ENCODE measurements at places on chromosomes 12 and 14.
A peak's percentile ranks its signal among the peaks of the same experiment; 100 is the strongest.

DNA sequence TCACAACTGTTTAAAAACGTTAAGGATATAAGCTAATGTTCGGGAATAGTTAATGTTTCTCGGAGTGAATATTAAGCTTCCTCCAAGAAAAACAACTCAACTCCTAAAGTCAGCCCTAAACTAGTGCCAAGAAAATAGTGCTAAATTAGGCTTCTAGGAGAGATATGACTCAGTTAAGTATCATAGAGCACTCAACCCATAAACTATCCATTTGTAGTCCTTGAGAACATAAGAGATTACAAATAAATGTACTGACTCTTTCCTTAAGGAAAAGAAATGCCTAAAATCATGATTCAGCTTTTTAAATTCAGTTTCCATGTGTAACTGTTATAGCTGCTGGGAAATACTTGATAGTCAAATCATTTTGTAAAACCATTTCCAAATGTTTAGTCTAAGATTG is 117.1 kb downstream of the HMGA2 start:
- ATAC-seq = no peak

DNA sequence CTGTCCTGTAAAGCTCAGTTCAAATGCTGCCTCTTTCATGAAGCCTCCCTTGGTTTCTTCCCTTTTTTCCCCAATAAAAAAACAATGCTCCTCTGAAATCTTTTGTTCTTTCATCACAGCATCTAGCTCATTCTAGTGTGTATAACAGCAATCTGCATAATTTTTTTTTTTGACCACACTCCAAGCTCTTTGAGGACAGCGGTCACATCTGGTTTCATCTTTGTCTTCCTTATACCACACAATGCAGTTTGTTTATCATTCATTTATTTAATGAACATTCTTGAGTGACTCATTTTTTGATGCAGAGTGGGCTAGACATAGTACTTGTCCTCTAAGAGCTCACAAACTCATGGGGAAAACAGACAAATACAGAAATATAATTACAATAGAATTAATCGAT is 7.3 kb downstream of the GNG2 start:
- ATAC-seq = peak; percentile 57

- ATAC-seq = peak; percentile 78
Observed at GRCh38 chr12:89742337-89743022, 33.8 kb upstream of the ATP2B1 start.

DNA sequence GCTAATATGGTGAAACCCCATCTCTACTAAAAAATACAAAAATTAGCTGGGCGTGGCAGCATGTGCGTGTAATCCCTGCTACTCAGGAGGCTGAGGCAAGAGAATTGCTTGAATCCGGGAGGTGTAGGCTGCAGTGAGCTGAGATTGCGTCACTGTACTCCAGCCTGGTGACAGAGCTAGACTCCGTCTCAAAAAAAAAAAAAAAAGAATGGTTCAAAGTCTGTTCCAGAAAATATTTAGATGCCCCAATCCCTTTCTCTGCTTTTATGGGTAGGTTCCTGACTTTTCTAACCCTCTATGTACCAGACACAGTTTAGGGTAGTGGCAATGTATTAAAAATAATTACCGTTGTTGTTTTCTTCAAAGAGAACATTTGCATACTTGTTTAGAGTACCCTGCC is 161.4 kb downstream of the STXBP6 start:
- no peak for ATAC-seq

GRCh38 chr14:59336098-59336497 is 129.1 kb downstream of the GPR135 start:
- ATAC-seq = no peak

DNA sequence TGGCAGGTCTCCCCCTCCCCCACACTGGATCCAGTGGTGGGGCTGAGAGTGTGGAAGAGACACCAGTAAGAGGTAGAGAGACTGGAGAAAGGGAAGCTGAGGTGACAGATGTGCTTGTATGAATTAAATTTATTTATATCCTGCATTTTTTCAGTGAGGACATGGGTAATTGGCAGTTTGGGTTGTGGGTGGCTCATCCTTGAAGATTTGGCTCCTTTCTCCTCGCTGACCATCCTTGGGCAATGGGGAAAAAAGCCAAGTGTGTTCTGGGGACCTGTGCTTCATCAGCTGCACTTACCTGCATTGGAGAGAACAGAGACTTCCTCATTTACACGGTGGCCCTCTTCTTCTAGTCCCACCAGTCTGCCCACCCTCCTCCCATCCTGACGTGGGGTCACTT is 86.4 kb downstream of the RFX4 start:
- ATAC-seq = no peak

DNA sequence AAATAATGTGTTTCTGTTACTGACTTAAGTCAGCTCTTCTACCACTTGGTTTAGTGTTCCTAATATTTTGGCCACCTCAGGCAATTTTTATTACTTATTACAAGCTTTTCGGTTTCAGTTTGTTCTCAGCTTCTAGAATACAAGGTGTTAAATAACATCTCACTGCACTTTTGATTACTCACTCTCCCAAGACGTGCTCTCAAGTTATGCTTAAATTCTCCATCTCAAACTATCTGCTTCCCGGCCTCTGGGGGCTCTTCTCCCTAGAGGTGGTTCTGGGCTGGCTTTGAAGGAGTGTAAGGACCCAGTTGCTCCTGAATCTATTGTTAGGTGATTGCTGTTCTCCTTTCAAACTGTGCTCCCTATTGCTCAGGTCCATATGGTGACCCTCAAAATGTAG is 193.9 kb upstream of the DDHD1 start:
- no peak for ATAC-seq

DNA sequence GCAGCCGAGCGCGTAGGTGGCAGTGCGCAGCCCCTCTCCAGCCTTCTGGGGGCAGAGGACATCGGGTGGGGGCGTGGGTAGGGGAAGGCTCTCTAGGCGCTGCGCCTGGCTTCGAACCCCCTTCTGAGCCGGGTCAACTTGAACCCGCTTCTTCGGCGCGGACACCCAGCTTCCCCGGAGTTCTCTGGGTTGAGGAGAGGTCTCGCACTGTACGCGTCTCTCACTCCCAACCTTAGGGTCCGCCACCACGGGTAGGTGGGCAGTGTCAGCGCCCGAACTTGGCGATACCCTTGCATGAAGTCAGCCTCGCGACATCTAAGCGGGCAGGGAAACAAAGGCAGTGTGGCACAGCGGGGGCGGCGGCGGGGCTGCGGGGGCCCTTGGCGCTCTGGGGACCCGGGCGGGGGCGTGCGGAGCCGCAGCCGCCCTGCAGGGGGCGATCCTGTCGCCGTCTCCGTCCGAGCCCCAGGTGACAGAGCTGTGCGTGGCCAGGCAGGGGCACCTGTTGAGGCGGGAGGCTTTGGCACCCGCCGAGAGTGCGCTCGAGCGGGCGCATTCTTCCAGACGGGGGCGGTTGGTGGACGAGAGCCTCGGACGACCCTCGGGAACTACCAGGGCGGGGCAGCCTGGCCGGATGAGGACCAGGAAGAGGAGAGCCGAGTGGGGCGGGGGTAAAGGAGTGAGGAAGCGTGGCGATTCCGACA is 1.1 kb downstream of the GALNT16 start:
- ATAC-seq = peak; percentile 72

- ATAC-seq = no peak
Observed at GRCh38 chr14:58428118-58428683, 682 bp downstream of the KIAA0586 start.

DNA sequence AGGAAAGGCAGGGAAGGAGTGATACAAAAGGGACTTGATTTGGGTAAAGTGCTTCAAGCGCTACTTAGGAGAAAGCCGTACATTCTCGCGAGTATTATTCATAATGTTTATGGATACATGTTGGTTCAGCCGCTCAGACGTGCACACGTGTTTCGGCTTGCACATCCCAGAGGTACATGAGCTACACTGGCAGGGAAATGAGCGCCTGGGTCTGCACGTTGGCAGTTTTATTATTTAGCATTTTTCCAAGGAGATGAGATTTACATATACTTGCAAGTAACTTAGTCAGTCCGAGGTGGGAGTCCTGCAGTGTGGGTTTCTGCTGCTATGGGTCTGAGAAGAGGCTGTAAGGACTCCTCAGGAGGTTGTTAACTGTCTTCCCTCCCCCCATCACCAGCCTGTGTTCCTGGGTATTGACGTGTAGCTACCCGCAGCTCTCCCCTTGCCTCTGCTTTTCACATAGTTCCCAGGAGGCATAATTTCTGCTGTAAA is 1.5 kb downstream of the PRKCH start:
- no peak for ATAC-seq

DNA sequence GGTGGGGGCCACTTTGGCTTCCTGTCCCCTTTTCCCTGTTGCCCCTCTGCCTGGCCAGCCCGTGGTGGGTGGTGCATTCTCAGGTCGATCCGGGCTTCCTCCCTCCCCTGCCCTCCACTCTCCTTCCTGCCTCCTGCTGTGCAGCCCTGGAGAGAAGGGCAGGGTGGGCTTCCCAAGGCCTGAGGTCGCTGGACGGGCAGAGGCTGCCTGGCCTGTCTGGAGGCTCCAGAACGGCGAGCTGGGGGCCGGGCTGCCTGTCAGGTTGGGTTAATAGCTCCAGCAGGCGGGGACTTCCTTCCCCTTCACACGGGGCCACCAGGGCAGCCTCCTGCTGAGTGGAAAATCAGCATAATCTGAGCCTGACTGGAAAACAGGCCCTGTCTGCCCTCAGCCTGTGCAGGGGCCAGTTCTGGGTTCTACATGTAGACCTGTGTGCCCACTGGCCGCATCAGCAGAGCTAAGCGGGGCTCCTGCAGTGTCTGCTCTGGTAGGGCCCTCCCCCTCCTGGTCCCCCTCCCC is 11.3 kb downstream of the KIF26A start:
- no peak for ATAC-seq

GRCh38 chr14:67523764-67524633 is 9.1 kb upstream of the PLEKHH1 start:
- no peak for ATAC-seq

- ATAC-seq = no peak
Observed at GRCh38 chr12:58926586-58926985, 6.3 kb upstream of the LRIG3 start.

All from stimulated activated memory B cell treated with anti-CD40 and anti-IgM and Interleukin-4, amounts not matched to agents 10 μg/mL and 1 μg/mL and 100 μg/mL, for 72 hours (primary cell).